ENCODE measurements at places on chromosomes 2 and 18.

DNA sequence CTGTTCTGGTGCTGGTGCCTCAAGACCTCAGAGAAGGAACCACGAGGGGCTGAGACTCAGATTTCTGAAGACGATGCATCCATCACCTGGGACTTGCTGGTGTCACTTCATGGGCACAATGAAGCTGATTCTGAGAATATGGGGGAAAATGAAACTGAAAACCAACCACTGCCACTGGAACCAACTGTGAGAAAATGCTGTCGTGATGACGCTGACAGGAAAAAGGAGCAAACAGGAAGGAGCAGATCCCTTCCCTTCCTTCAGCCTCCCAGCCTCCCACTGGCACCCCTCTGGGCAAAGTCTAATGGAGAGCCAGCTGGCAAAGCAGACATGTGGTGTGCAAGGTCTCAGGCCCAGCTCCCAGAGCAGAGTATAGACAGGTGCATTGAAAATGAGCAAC is 109.7 kb downstream of the FOXI3 start:
- H3K4me1 ChIP-seq = peaks cover 6% of the 10 kb centered on the region
- no peak for DNase-seq
- peaks cover 3% of the 10 kb centered on the region for H3K36me3 ChIP-seq
- peak overlapping the region; percentile 50 for H3K27ac ChIP-seq

- no peak overlapping the region for H3K4me3 ChIP-seq
- no peaks in the 10 kb centered on the region for H3K27me3 ChIP-seq
- no peak for DNase-seq
These were observed 432.1 kb upstream of the ID2 start for GRCh38 chr2:8249769-8250168.

DNA sequence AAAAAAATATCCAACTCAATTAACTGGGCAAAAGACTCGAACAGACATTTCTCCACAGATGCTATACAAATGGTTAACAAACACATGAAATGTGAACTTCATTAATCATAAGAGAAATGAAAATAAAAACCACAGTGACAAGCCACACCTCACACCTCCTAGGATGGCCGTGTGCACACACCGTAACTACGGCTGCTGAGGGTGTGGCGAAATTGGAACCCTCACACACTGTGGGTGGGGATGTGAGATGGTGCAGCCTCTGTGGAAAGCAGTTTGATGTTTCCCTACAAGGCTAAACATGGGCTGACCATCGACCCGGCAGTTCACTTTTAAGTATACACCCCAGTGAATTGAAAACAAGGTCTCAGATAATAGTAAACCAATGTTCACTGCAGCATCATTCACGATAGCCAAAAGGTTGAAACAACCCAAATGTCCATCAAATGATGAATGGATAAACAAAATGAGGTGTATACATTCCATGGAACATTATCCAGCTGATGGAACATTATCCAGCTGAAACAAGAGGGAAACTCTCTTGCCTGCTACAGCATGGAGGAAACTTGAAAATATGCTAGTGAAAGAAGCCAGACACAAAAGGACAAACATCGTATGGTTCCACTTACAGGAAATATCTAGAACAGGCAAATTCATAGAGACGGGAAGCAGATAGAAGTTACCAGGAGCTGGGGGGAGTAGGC is 32.2 kb downstream of the ZAP70 start:
- peaks cover 34% of the 10 kb centered on the region for H3K36me3 ChIP-seq
- peaks cover 72% of the 10 kb centered on the region for H3K4me1 ChIP-seq
- H3K27me3 ChIP-seq = no peaks in the 10 kb centered on the region
- peak overlapping the region; percentile 60 for H3K4me3 ChIP-seq
- peak; percentile 54 for DNase-seq

- DNase-seq = no peak
- H3K4me3 ChIP-seq = no peak overlapping the region
- no peaks in the 10 kb centered on the region for H3K36me3 ChIP-seq
- no peaks in the 10 kb centered on the region for H3K4me1 ChIP-seq
These were observed 223.7 kb downstream of the ANKRD30B start for GRCh38 chr18:14971461-14972185.

GRCh38 chr18:1133541-1133940 is 228.9 kb downstream of the ADCYAP1 start:
- no peak overlapping the region for H3K4me3 ChIP-seq
- no peaks in the 10 kb centered on the region for H3K4me1 ChIP-seq
- no peaks in the 10 kb centered on the region for H3K27me3 ChIP-seq
- no peak overlapping the region for H3K27ac ChIP-seq

DNA sequence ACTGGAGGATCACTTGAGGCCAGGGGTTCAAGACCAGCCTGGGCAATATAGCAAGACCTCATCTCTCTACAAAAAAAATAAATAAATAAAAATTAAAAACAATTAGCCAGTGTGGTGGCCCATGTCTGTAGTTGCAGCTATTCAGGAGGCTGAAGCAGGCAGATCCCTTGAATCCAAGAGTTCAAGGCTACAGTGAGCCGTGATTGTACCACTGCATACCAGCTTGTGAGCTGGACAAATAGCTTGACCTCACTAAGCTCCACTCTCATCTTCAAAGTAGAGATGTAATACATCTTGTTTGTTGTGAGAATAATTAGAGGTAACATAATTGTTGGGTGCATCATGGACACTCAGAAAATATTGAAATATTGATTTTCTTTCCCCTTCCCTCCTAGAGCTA is 31.1 kb upstream of the MAPRE2 start:
- no peaks in the 10 kb centered on the region for H3K27me3 ChIP-seq
- H3K4me3 ChIP-seq = no peak overlapping the region
- no peak for DNase-seq
- no peaks in the 10 kb centered on the region for H3K36me3 ChIP-seq

- H3K27ac ChIP-seq = no peak overlapping the region
- H3K27me3 ChIP-seq = no peaks in the 10 kb centered on the region
- no peak for DNase-seq
- H3K4me3 ChIP-seq = peak overlapping the region; percentile 52
- peaks cover 57% of the 10 kb centered on the region for H3K4me1 ChIP-seq
These were observed 25.4 kb downstream of the SPP2 start for GRCh38 chr2:234075947-234076346.

- no peaks in the 10 kb centered on the region for H3K27me3 ChIP-seq
- no peak overlapping the region for H3K4me3 ChIP-seq
- DNase-seq = no peak
- no peak overlapping the region for H3K27ac ChIP-seq
These were observed 56.5 kb upstream of the CREB1 start for GRCh38 chr2:207473049-207473930.

DNA sequence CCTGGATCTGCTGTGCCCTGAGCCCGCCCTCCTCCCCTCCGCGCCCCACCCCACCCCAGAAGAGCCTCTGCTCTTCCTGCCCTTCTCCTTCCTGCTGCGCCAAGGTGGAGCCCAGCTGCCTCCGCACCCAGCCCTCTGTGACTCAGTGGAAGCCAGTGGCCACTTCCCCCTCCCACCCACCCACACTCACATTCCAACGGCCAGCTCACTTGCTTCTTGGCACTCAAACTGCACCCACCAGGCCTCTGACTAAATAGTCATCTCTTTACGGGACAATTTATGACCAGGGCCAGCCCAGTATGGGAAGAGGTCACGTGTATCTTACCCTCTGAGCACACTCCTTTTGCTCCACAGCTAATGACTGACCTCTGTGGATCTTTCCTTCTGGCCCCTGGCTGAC is 150.4 kb upstream of the SLC1A4 start:
- no peak overlapping the region for H3K4me3 ChIP-seq
- peaks cover 3% of the 10 kb centered on the region for H3K4me1 ChIP-seq
- no peak for DNase-seq
- peaks cover 14% of the 10 kb centered on the region for H3K27me3 ChIP-seq

GRCh38 chr2:20436716-20437470 is 10.0 kb upstream of the RHOB start:
- no peak overlapping the region for H3K27ac ChIP-seq
- H3K36me3 ChIP-seq = no peaks in the 10 kb centered on the region
- no peak overlapping the region for H3K4me3 ChIP-seq
- H3K4me1 ChIP-seq = no peaks in the 10 kb centered on the region

DNA sequence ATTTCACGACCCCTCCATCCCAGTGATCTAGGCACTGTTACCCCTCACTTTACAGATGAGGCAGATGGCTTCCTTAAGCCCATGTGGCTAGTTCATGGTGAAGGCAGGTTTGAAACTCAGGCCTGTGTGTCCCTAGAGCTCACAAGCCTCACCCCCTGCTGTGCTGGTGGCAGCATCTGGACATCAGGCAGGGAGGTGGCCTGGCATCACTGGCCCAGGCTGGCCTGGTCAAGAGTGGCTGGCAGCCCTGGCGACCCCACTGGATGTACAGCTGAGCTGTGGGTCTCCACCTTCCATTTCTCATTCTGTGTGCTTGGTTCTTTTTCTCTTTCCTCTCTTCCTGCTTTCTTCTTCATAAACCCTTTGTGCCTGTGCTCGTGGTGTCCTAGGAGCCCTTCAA is 56.3 kb downstream of the BOLA3 start:
- DNase-seq = no peak
- no peaks in the 10 kb centered on the region for H3K27me3 ChIP-seq
- H3K4me1 ChIP-seq = peaks cover 3% of the 10 kb centered on the region

DNA sequence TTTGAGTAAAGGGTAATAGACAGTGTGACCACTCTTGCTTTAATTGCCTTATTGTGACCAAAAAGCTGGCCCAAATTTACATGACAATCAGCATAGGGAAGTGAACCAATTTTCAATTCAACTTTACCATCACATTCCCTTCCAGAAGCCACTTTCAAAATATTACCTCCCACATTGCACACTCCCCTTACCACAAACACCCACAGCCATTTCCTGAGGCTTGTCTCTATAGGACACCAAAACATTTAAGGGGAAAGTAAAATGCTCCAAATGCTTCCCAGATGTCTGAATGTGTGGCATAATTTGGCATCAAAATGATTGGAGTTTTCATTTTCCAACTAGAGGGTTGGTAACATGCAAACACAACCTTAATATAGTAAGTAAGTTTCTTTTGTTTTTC is 616.1 kb downstream of the SLC4A3 start:
- no peaks in the 10 kb centered on the region for H3K27me3 ChIP-seq
- no peak overlapping the region for H3K4me3 ChIP-seq
- no peak overlapping the region for H3K27ac ChIP-seq
- no peaks in the 10 kb centered on the region for H3K4me1 ChIP-seq

DNA sequence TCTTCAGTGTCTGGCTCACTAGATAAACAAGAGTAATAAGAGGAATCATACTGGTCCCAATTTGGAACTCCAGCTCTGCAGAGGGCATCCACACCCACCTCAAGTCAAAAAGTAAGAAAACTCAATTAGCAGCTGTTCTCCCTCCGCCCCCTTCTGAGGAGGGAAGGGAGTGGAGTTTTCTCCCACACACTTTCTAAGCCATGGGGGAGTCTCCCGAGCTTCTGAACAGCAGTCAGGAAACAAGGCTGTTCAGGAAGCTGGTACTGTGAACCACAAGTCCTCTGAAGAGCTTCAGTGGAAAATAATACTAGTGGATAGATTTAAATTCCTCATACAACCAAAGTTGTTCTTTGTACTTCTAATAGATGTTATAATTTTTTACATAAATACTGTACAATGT is 32.9 kb upstream of the SPTBN1 start:
- H3K27ac ChIP-seq = no peak overlapping the region
- no peak for DNase-seq
- H3K27me3 ChIP-seq = no peaks in the 10 kb centered on the region
- no peaks in the 10 kb centered on the region for H3K36me3 ChIP-seq

- no peak overlapping the region for H3K4me3 ChIP-seq
- H3K4me1 ChIP-seq = peaks cover 9% of the 10 kb centered on the region
- DNase-seq = no peak
- peaks cover 2% of the 10 kb centered on the region for H3K36me3 ChIP-seq
These were observed 33.9 kb downstream of the MAP3K20 start for GRCh38 chr2:173109253-173110188.

GRCh38 chr2:166464187-166464586 is 29.9 kb downstream of the SCN7A start:
- H3K36me3 ChIP-seq = no peaks in the 10 kb centered on the region
- no peaks in the 10 kb centered on the region for H3K4me1 ChIP-seq
- no peak overlapping the region for H3K27ac ChIP-seq
- no peak overlapping the region for H3K4me3 ChIP-seq
- no peak for DNase-seq

All from effector memory CD8-positive, alpha-beta T cell (primary cell).